ENCODE measurements at places on chromosomes 4 and X.
A peak's percentile ranks its signal among the peaks of the same experiment; 100 is the strongest.

- DNase-seq: no peak
Observed at GRCh38 chr4:121070696-121071639, 1.4 kb downstream of the NDNF start.

GRCh38 chrX:7133050-7133440, 14.5 kb upstream of the STS start:
- DNase-seq: no peak

DNA sequence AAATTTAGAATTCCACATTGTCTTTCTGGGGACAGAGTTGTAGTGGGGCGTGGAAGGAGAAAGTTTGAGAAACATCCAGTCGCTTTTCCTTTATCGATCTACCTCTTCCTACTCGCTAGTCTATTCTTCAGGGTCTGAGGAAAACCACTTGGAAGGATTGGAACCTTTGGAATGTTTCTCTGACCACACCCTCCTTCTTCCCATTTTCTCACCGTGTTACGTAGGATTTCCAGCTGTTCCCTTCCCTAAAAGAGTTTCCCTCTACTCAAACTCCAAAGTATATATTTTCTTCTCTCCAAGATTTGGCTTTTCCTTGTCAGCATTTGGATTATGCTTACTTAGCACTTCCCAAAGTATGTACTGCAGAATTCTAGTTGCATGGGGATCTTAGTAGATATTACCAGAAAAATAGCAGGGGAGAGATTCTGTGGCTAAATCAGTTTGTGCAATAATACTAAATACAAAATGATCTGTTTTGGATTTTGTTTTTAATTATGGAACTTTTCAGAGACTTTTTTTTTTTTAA, 4.9 kb downstream of the ENPEP start:
- DNase-seq: no peak

DNA sequence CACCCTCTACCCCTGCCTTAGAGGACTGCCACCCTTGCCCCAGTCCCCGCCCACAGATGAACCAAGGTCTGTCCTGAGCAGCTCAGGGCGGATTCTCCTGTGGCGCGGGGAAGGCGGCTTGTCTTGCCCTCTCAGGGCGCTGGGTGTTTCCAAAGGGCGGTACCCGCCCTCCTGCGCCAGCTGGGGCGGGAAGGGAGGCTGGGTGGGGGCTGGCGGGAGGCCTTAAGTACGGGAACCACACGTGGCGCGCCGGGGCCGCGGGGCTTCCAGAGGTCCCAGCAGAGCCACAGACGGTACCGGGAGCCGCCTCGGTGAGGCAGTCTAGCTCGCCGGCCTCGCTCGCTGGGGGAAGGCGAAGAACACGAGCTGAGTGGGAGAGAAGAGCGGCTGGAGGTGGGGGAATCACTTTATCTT, 361.1 kb downstream of the MID1IP1 start:
- DNase-seq: peak; percentile 31

DNA sequence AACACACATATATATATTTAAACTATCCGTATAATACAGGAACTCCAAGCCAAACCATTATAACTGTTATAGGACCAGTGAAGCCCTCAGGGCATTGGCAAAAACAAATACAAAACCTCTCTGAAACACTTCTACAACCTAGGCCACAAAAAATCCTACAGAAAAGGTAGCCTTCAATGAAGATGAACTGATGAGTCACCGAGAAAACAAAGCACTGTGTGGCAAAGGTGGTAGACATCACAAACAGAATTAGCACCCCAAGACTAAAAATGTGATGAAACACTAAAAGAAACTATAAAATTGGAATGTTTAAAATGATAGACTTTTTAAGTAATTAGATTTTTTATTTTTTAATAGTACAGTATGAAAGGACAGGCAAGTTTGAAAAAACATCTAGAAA, 5.5 kb upstream of the HSPA4L start:
- no peak for DNase-seq

GRCh38 chr4:99763635-99764101, 53.0 kb upstream of the DAPP1 start:
- no peak for DNase-seq

DNA sequence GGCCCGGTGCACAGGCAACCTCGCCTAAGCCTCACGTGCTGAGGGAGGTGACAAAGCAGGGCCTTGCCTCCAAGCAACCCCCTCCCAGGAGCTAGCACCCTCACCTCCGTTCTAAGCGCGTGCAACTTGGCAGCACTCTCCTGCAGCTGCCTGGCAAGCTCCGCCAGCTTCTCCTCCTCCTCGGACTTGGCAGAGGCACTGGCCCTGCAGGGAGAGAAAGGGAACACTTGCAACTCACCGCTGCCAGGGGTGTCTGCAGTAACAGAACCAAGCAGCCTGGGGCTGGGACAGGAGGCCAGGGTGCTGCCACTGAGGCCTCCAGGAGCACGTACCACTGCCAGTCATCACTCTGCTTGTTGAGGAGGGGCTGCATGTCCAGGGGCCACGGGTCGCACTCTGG, 10.3 kb upstream of the TREX2 start:
- no peak for DNase-seq

- DNase-seq: no peak
Observed at GRCh38 chr4:185865901-185866328, 53.9 kb upstream of the SORBS2 start.

DNA sequence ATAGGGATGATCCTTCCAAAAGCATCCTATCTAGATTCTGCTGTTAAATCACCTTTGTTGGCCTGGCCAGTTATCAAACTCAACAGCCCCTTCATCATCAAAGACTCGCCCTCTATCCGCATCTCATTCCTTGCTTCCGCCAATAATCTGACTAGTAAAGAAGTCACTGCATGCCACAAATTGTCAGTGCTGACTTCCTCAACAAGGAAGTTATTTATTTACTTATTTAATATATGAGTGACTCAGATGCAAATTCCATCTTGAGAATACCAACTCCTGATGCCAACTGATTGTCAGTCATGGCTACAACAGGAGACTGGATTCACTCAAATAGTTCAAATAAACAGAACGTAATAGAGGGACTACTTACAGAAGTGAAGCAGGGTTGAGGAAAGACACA, 283.8 kb downstream of the TRIML1 start:
- DNase-seq: no peak

DNA sequence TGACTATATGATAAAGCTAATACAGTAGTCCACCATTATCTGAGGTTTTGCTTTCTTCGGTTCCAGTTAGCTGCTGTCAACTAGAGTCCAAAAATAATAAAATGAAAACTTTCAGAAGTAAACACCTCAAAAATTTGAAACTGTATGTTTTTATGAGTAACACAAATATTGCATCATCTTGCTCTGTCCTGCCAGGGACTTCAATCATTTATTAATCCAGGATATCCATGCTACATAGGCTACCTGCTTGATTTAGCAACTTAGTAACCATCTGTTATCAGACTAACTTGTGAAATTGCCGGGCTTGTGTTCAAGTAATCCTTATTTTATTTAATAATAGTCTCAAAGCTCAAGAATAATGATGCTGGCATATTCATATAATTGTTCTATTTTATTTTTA, 1537.8 kb upstream of the PABPC4L start:
- DNase-seq: no peak

DNA sequence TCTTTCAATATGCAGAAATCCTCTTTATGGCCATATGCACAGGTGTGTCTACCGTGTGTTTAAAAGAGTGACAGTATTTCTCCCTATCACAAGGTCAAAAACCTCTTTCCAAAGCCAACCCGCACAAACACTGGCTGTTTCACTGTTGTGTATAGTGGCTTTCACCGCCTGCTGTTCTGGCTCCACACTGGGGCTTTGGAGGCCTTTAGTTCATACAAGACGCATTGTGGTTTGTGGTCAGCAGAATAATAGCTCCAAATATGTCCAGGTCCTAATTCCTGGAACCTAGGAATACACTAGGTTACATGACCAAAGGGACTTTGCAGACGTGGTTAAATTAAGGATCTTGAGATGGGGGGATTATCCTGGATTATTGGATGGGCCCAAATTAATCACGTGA, 40.7 kb upstream of the FAM9A start:
- DNase-seq: no peak

DNA sequence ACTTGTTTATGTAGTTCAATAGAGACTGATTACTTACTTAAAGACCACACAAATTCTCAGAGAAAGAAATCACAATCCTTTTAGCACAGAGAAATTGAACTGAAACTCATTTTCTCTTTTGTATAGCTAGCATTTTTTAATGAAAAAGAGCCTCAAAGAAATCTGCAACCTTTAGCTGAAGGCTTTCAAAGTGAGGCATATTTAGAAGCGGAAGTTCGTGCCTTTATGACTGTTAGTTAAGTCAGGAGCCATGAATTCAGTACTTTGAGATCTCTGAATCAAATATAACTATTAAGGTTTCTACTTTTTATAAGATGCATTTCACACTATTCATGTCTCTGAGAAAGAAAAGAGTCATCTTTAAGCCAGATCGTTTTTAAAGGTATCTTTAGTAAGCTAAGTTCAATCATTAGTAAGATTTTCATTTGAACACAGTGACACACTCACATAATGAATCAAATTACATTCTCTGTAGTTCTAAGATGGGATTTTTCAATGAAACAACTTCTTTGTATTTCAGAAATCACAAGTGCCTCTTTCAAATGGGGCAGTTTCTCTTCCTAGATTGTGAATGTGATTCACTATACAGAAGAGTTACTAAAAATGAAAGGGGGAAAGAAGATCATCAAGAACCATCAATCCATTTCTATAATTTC, 61.4 kb downstream of the SMARCA1 start:
- DNase-seq: no peak

DNA sequence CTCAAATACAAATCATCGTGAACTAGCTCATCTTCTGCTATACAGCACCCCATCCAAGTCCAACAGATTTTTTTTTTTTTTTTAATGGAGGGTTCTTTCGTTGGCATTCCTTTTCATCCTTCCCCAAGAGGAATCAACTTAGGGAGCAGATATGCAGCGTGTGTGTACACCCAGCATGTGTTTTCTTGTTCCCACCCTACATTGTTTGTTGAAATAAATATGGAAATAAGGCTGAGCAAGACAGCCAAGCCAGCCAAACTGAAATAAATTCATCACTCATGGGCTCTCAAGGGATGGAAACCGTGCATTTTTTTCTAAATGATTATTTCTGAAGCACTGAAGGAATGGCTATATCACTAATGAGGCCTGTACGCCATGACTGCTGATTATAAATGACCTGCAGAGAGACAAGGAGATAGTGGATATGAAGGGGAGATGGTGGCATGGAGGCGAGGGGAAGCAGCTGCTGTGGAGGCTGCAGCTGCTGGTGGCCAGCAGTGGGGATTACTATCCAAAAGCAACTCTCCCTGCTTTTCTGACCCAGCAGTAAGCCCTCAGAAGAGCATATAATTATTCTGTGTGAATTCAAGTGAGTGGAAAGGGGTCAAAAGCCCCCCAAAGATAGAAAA, 173.9 kb downstream of the MGST2 start:
- DNase-seq: no peak

- peak; percentile 17 for DNase-seq
Observed at GRCh38 chr4:173333658-173334084, 487 bp downstream of the HMGB2 start.

GRCh38 chr4:173575482-173576152, 45.6 kb upstream of the HAND2 start:
- DNase-seq: no peak

Data from stimulated activated CD8-positive, alpha-beta memory T cell treated with anti-CD3 and anti-CD28 coated beads, Interleukin-2, amount 100 ng/mL, for 48 hours (primary cell).